Right lung (tissue), 10 donors: ENCODE measurements at places on chromosomes 7 and 10. TPM values are rescaled to one million over a fixed set of nuclear protein-coding genes. Genes with fewer than 3 reads are reported as not detected.

Gene HOXA7
- 5.4 TPM for polyA plus RNA-seq

- no peak for DNase-seq
These were observed 178.1 kb downstream of the ELFN1 start for GRCh38 chr7:1848013-1848640.

GRCh38 chr7:140435252-140435895 is 31.5 kb downstream of the RAB19 start:
- no peak for DNase-seq

GRCh38 chr7:45593877-45594276 is 19.7 kb downstream of the ADCY1 start:
- no peak for DNase-seq

GRCh38 chr10:75062506-75063299 is 48.8 kb upstream of the SAMD8 start:
- no peak for DNase-seq

GRCh38 chr7:157480371-157481050 is 143.7 kb downstream of the DNAJB6 start:
- DNase-seq: no peak

DNA sequence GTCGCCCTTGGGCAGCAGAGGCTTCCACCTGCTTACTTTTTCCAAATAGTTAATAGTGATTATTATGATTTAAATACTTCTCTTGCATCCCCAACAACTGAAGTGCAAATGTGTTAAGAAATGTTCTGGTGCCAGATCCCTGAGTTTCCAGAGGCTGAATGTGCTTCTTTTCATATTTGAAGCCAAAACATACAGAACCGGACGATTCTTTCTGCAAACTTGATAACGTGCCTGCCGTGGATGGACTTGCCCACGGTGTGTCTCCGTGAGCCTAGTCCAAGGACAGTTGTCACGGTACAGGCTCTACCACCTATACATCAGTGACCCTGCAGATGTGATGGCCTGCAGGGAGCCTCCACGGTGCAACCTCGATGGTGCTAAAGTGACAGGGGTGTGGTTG is 198.6 kb upstream of the LYZL2 start:
- no peak for DNase-seq

DNA sequence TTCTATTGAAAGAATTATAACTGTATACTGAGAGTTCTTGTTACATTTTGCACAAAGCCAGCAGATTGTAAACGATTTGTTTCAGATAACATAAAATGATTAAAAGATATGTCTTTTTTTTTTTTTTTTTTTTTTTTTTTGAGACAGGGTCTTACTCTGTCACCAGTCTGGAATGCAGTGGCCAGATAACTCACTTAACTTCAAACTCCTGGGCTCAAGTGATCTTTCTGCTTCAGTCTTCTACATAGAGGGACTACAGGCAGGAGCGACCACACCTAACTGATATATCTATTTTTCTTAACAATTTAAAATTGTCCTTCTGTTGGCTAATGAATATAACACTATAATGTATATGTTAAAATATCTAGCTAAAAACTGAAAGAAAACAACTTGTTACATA is 317.3 kb upstream of the CACNA2D1 start:
- DNase-seq: no peak

Gene ADK
- polyA plus RNA-seq: 45.8 TPM

GRCh38 chr7:78007231-78007630 is 208.7 kb downstream of the PHTF2 start:
- no peak for DNase-seq

Gene CNPY1
- polyA plus RNA-seq: not detected

Gene OLAH
- 0.14 TPM for polyA plus RNA-seq

DNA sequence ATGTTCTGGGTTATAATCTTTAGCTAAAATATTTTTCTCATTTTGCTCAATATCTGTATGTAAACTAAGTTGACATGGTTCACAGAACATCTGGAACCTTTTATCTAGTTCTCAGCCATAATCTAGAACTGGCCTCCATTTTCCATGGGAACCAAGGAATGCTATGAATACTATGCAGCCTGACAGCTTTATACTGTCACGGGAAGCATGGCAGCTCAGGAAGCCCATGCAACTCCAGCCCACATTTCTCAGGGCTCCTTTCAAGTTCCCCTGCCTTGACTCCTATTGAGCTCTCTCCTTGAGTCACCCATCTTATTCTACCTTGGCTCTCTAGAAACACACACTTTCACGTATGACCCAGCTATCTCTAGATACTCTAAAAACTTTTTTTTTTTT is 36.6 kb upstream of the PRKAR2B start:
- no peak for DNase-seq

Gene CACNA2D1
- 18.6 TPM for polyA plus RNA-seq

- no peak for DNase-seq
These were observed 191.0 kb downstream of the TNS3 start for GRCh38 chr7:47390914-47391313.

Gene CALN1
- polyA plus RNA-seq: 0.16 TPM

Gene SAMD9L
- 18.3 TPM for polyA plus RNA-seq

DNA sequence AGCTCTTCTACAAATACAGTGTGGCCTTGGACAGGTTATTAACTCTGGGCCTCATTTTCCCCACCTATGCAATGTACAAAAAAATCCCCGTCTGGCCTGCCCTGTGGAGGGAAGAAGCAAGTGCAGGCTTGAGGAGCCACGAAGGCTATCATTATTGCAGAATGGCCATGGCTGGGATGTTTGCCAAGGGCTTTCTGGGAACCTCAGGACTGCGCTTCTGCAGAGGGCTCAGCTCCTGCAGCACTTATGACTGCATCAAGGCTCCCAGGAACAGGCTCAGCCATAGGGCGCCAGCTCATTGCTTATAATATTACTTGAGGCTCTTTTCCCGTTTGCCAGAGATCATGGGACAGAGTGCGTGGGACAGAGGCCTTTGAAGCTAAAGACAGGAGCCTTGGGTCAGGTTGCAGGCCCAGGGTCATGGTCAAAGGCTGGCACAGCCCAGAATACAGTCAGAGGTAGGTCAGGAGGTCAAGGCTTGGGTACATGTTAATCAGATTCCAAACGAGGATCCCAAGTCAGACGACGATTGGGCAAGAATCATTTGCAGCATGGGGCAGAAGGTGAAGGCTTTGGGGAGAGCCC is 20.6 kb upstream of the C10orf105 start:
- DNase-seq: no peak

- DNase-seq: no peak
These were observed 10.0 kb upstream of the EMX2 start for GRCh38 chr10:117532451-117533107.

GRCh38 chr7:158527915-158528502 is 59.6 kb downstream of the PTPRN2 start:
- no peak for DNase-seq

DNA sequence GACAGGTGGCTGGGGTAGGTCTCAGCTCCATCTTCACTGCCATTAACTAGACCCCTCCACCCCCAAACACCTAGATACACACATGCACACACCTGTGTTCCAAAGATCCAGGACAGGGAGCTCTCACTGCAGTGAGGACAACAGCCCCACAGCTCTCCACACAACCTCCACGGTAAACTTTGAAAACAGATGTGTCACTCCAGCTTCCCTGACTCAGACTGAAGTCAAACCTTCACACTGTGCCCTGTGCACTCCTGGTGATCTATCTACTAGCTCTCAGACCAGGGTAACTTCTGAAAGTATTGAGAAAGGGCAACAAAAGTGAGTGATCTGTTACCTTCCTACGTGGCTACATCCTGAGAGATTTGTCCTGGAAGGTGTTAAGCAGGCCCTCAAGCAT is 519.8 kb downstream of the XPNPEP1 start:
- no peak for DNase-seq

DNA sequence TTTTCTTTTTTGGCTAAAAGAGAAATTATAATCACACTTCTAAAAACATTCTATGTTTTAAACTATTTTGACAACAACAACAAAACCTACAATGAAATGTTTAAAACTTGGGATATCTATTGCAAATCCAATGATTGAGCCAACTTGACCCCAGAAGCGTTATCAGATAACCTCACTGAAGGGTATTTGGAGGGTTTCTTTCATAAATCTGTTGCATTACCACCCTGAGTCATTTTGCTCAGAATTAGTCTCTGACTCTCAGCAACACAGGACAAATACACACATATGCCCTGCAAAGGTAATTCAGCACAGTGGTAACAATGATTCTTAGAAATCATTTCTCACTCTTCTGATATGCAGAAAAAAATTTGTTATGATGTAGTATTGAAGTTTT is 2.3 kb upstream of the COL1A2 start:
- DNase-seq: no peak

- DNase-seq: no peak
These were observed 16.6 kb upstream of the FGFR2 start for GRCh38 chr10:121614613-121615434.

Gene PRF1
- 3.0 TPM for polyA plus RNA-seq

DNA sequence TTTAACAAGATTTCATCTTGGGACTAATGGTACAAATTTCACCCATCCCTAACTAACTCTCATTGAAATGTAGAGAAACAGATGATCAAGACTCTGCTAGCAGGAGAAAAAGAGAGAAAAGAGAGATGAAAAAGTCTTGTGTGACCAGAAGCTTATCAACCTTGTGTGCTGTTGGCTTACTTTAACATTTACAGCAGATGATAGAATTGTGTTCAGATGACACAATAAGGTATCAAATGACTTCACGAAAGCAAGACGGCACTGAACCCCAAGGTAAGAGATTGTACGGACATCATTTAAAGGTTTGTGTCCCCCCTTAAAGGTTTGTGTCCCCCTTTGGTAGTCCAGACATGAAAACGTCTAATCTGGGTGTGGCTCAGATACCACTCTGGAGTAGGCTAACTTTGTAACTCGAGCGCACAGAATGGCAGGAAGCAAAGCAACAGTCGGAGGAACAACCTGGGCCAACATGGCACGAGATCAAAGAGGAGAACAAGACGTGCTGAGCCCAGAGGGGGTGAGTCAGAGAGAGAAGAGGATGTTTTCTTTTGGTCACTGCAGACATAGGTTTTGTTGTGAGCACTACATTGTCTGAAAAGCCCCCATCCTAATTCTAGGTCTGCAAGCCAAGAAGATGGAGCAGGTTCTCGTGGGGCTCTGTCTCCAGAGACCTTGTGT is 10.4 kb upstream of the LMBR1 start:
- no peak for DNase-seq

- DNase-seq: no peak
These were observed 72.5 kb downstream of the PRTFDC1 start for GRCh38 chr10:24879861-24880260.

DNA sequence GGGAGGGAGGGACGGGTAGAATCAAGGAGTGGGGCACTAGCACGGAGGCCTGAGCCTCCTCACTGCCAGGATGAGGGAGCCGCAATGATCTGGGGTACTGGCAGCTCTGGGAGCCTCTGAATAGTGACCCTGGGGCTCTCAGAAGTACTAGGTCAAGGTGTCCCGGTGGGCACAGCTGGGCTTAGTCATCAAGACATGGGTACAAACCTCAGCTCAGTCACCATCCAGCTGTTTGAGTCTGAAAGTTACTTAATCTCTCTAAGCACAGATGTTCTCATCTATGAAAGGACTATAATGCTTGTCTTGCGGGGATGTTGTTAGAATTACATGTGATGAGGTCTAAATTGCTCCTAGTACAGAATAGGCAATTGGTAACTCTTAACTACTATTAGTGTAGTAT is 276.8 kb downstream of the KCNMA1 start:
- DNase-seq: no peak

- no peak for DNase-seq
These were observed 289.3 kb downstream of the PTEN start for GRCh38 chr10:88152728-88153133.

GRCh38 chr10:116111483-116112095 is 161.4 kb downstream of the GFRA1 start:
- DNase-seq: no peak

Gene P4HA1
- polyA plus RNA-seq: 51.4 TPM

- peak; percentile 20 for DNase-seq
These were observed 609.4 kb upstream of the PCDH15 start for GRCh38 chr10:55410415-55410885.

GRCh38 chr7:154916856-154917807 is 85.8 kb downstream of the PAXIP1 start:
- no peak for DNase-seq

GRCh38 chr7:14690075-14690474 is 212.5 kb downstream of the DGKB start:
- no peak for DNase-seq

Gene GOLGA7B
- 0.14 TPM for polyA plus RNA-seq

- DNase-seq: no peak
These were observed 298.5 kb downstream of the KLF6 start for GRCh38 chr10:3486346-3487065.

DNA sequence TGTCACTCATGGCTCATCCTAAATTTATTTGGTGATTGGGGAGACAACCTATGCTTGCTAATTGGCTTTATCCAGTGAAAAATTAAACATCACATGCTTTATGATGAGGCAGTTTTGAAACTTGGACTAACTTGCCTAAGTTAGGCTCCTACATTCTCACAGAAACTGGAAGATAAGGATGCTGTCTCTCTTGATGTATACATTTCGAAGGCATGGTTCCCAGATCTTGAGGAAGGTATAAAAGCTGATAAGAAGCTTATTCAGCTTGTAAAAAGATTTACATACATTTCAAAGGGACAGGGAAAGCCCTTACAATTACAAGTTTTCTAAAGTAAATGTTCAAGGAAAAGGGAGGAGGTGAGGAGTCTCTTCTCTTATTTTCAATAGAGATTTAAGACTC is 561.7 kb downstream of the IPMK start:
- no peak for DNase-seq
